ENCODE measurements at places on chromosomes 2 and 18.

DNA sequence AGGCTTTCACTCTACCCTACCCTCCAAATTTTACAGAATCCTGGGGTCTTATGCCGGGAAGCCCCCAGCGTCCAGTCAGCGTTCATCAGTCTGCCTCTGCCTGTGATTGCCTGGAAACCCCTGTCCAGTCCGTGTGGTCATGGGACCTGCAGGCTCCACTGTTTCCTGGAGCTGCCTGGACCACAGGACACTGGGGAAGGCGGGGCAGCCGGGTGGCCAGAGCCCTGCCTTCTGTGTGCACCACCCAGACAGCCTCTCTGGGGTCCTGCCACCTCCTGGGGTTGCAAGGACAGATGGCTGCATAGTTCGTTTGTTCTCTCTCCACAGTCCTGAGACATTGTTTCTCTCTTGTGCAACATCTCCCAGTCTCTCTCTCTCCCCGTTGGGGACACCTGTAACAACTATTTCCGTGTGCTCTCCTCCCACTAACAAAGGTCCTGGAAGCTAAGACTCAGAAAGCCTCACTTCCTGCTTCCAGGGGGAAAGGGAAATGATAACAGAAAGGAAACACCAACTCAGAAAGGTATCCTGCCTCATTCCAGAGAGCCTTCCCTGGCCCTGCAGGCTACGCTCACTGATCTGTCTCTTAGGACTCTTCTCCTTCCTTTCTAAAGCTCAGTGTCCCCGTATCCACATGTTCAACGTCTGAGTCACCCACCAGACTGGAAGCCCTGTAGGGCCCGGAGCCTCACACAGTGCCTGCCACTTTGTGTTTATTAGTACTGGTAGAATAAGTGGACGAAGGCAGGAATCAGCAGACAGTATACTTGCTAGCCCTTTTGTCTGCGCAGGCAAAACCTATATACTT lies 192.8 kb upstream of the RAB12 start:
- DNase-seq: no peak

DNA sequence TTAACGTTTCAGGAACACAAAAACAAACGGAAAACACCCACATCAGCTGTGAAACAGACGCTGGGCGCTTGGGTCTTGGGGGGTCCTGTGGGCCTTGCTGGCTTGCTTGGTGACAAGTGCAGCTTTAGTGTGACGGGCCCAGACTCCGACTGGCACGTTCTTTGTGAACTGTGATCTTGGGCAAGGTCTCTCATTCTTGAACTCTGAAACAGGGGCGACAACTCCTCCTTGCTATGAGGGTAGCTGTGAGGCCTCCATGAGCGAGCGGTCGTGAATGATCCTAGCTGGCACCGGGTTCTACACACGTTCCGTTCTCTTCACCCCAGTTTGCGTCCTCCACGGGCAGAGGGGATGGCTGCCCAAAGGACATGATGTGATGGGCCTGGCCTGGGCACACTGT lies 8.7 kb upstream of the COLEC11 start:
- DNase-seq: no peak

DNA sequence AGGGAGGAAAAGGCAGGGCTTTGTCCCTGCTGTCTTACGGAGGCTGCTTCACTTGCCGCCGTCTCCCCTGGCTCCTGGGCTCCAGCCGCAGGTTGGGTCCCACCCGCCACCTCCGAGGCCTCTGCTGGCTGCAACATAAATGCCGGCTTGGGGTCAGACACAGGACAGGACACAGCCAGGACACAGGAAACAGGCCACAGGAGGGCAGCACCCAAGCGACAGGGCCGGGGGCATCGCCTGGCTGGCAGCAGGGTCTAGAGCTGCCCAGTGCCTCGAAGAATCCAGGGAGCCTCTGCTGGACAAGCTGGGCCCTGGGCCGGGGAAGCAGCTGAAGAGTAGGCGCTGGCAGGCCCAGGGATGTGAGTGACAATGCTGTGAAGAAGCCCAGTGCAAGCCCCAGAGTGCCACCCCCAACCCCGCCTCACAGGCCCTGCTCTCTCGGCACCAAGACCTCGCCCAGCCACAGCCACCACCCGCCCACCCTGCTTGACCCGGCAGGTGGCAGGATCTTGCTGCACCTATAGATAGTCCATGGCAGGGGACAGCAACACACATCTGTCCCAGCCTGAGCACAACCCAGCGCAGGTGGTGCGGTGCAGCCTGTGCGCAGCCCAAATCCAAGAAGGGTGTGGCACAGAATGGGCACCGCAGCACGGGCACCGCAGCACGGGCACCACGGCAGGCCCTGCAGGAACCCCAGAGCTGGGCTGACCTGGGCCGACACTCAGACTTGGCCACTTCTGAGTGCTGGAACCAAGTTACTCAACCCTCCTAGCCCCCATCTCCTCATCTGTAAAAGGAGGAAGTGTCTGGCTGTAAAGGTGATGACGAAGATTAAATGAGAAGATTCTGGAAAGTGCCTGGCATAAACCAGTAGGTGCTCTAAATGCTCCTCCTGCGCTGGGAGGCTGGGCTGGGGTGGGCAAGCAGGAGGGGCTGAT lies 55.6 kb downstream of the BIN1 start:
- no peak for DNase-seq

DNA sequence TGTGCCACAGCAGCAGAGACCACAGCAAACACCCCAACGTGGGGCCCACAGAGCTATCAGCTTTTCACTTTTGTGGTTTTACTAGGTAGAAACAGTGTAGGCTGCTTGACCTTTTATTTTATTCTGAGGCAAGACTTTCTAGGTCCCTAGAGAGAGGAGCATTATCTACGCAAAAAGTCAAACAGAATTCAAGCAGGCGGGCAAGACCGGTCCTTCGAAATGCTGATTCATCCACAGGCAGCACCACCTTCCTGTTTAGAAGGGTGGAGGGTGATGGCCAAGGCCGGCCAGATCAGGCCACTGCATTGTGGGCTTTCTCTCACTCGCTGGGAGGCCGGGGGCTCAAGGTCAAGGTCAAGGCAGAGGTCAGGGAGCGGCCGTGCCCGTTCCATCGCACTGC lies 573.0 kb downstream of the GALR1 start:
- DNase-seq: no peak

GRCh38 chr2:233165895-233166661 lies 85.4 kb upstream of the ATG16L1 start:
- DNase-seq: peak; percentile 20

DNA sequence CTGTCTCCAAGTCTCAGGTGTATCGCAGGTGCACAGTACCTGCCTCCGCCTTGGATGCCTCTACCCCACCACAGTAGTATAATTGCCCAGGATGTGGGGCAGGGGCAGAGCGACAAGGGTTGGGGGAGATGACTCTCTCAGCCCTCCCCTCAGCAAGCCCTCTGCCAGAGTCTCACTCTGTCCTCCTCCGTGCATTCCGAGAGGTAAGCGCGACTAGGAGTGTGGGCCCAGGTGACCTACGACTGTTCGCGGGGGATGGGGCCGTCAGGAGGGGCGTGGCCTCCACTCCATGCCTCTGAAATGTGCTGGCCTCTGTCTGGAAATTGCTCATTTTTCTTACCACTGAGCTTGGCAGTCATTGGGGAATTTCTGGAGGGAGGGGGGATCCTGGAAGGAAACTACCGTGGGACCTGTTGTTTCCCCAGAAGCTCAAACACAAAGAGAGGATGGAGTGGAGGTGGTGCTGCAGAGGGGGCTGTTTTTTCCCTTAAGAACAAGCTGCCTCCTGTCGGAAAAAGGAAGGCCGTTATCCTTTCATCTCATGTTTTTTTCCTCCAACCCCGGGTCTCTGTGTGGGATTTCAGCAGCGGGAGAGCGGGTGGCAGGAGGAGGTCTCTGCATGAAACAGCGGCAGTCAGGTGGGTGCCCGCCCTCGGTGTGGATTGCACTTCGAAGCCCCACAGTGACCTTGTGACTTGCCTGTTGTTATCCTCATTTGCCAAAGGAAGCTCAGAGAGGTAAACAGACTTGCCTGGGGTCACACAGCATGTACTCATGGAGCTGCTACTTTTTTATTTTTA lies 13.0 kb upstream of the RALB start:
- no peak for DNase-seq

- no peak for DNase-seq
Observed at GRCh38 chr18:50709193-50709592, 110.6 kb downstream of the MRO start.

DNA sequence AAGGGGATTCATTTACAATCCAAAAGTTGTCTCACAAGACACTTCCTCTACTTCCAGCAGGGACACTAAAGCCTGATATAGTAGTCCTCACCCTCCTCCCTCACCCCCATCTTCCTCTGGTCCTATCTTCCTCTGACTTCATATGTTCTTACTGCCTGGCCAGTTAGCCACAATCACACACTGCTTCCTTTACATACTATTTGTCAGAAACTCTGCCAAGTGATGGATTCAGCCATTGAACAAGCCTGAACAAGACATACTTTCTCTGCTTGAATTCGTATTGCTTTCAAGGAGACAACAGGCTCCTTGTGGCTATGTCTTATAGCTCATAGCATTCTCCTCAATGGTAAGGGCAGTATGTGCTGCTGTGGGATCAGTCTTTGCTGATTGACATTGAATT lies 672.2 kb downstream of the BCL11A start:
- DNase-seq: no peak

DNA sequence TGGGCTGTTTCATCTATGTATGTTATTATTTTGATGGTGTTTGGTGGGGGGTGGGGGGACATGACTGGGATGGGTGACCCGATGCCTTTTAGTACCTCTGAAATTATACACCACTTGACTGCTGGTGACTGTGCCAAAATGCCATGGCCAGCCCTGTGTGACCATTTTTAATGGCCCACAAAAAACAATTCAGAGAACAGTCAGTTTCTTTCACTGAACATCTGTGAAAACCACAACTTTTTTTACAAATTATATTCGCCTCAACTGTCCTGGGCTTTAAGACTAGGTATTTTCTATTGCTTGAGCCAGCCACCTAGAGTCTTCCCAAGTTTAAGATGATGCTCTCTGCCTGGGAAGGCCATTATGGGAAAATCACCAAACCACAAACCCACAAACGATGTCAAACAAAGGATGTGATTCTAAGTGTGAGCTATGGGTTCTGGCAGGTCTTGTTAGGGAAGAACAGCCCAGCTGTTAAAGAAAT lies 33.9 kb downstream of the FN1 start:
- no peak for DNase-seq

DNA sequence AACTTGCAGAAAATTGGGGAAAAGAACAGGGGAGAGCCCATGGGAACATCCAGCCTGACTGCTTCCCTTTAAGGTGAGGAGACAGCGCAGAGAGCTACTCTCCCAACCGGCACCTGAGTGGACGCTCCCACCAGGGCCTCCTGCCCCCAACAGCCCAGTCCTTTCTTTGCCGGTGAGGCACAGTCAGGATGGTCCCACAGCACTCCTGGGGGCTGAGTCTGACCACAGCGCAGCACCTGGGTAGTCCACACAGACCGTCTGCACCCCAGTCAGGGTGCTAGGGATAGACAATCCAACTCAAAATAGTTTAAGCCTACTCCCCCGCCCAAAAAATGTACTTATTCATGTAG lies 74.5 kb downstream of the MEX3C start:
- no peak for DNase-seq
